Kidney epithelial cell (primary cell): ENCODE measurements at places on chromosomes 11 and 22.
A peak's percentile ranks its signal among the peaks of the same experiment; 100 is the strongest.

GRCh38 chr11:6611963-6612212 is 128 bp downstream of the TAF10 start:
- DNase-seq, result no peak

DNA sequence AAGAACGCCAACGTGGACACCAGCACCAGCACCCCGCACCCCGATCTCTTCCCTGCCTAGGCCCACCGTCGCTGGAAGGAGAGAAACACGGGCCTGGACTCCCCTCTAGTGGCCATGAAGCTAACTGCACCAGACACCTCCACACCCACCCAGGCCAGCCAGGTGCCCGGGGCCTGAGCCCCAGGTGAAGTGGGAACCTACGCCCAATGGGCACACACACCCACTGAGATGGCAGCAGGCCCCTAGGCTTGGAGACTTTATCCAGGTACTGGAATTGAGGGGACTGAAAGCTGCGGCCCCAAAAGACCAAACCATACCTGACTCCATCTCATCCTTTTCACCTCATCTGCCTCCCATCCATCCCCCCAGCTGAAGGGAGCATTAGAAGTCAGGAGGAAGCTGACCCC is 81.0 kb downstream of the BUD13 start:
- DNase-seq, result no peak

DNA sequence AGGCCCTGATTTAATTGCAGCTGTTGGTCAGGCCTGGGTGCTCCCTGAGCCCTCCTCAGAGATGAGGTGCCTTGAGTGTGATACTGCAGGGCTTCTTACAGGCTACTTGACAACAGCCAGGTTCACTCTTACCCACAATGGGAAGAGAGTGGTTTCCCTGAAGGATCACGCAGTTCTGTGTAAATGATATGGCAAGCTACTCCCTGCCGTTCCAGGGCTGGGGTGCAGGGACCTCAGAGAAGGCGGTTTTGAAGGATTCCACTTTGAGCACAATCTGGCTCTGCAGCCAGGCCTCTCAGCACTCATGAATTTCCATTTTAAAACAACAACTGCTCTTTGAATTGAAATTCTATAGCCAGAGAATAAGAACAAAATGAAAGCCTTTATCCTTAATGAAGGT is 92.9 kb downstream of the SLC17A6 start:
- DNase-seq, result no peak

GRCh38 chr11:87352759-87353707 is 315.3 kb downstream of the TMEM135 start:
- DNase-seq, result peak; percentile 12

DNA sequence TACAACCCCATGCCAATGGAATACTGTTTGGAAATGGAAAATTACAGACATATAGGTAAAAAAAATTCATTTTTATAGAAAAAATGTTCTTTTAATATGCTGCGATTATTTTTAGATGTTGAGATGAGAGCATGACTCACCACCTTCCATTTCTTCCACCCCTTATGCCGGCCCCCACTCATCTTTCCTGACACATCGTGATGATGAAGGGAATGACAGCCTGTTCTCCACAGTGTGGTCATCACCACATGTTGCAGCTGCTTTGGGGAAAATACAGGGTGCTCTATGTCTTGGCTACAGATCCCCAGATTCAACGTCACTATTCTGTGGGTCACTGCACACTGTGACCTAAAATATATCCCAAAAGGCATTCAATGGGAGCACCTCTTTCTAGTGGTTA is 916.2 kb downstream of the METTL15 start:
- DNase-seq, result no peak

DNA sequence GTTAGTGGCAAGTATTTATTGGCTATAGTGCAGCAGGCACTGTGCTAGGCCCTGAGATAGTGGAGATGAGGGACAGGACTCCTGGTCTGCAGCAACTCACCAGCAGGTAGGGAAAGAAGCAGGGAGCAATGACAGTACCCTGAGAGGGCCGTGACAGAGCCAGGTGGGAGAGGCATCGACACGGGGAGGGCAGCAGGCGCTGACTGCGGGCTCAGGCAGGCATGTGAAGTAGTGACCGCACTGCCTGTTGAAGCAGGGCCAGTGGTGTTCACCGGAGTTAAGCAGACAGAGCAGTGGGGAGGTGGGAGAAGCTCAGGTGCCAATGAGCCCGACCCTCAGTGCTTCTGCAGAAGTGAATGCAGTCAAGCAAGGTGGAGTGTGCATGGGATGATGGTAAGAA is 43.7 kb upstream of the ADA2 start:
- no peak for DNase-seq

DNA sequence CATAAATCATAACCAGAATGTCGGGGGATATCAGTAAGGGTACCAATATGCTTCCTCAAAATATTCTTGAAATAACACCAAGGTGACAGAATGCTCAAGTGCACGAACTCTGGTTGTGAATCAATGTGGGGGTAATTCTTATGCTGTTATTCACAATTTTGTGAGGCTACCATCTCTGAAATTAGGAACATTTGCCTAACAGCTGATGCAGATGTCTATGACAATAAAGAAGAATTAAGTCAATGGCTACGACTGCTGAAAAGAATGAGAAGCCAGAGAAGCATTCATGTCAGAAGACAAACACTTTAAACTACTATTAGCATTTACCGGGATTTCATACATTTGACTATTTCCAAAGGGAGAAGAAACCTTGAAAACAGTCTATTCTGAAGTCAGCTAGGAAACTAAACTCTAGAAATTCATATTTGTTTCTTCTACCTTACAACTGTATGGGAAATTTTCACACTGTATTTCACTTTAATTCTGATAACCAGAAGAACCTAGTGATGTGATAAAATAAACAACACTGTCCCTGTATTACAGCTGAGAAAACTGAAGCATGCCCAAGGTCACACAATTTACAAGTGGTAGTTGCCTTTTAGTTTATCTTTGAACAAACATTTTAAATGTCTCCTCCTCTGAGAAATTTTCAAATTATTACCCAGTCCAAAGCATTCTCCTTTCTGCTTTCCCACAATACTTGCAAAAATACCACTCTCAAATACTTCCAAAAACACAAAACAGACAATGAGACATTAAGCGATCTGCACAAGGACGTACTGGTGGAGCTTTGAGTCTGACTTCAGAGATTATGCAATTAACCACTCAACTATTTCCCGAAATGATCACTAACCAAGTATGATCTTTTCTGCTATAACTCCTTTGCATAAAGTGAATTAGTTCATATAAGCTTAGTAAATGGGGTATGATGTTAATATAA is 18.0 kb upstream of the ARHGAP32 start:
- DNase-seq, result no peak

- DNase-seq, result no peak
Measured at GRCh38 chr11:93895106-93895862, 44.9 kb upstream of the VSTM5 start.

- no peak for DNase-seq
Measured at GRCh38 chr11:5690216-5690615, 626 bp downstream of the TRIM22 start.

- DNase-seq, result no peak
Measured at GRCh38 chr11:57881647-57882046, 120.0 kb downstream of the CTNND1 start.

GRCh38 chr11:134478176-134478575 is 66.1 kb upstream of the B3GAT1 start:
- DNase-seq, result no peak

DNA sequence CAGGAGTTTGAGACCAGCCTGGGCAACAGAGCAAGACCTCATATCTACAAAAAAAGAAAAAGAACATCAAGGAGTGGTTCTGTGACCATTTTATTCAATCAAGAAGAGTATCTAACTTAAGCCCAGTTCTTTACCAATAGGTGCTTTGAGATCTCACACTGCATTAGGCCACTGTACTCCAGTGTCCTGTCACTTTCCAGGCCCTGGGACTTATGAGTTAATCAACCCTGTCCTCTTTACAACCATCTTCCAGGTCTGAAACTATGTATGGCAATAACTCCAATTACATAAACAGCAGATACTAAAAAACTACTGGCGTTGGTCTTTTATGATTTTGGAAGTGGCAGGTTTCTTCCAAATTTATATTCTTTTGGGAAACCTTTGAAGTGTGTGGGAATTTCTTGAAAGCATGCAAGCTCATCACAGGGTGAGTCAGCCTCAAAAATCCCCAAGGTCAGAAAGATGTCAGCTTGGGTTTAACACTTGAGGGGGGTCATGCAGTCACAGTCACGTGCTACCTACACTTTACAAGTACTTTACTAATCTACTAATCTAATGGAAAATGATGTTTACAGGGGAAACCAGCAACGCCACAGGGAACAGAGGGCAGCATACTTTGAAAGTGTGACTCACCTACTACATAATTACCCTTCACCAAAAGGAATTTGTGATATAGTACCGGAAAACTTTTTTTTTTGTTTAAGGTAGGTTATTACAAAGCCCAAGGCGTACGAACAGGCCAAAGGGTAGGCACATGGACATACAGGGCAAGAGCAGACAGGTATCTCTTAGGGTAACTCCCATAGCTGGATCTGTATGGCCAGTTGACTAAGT is 15.6 kb downstream of the PISD start:
- peak; percentile 99 for DNase-seq

GRCh38 chr22:28544431-28544868 is 135.2 kb downstream of the TTC28 start:
- DNase-seq, result no peak

DNA sequence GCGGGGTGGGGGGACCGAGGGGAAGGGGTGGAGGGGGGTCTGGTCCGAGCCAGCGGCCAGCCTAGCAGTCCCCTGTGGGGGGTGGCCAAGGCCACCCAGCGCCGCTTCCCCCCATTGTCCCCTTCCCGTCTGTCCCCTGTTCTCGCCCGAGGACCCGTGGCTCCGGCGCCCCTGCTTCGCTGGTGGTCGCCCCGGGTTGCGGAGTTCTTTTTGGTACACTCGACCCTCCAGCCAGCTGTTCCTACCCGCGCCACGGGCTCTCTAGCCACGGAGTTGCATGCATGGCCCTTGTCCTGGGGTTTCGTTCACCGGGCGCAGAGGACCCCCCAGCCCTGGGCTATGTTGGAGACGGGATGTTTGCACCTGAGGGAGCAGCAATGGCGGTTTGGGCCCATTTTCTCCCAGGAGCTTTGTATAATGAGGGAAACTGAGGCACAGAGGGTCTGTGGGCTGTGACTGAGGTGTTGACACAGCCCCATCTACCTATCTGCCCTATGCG is 489 bp downstream of the RNF214 start:
- DNase-seq, result no peak

- DNase-seq, result no peak
Measured at GRCh38 chr22:24976442-24977218, 24.1 kb downstream of the KIAA1671 start.

GRCh38 chr11:116481126-116481675 is 291.6 kb downstream of the BUD13 start:
- DNase-seq, result no peak

DNA sequence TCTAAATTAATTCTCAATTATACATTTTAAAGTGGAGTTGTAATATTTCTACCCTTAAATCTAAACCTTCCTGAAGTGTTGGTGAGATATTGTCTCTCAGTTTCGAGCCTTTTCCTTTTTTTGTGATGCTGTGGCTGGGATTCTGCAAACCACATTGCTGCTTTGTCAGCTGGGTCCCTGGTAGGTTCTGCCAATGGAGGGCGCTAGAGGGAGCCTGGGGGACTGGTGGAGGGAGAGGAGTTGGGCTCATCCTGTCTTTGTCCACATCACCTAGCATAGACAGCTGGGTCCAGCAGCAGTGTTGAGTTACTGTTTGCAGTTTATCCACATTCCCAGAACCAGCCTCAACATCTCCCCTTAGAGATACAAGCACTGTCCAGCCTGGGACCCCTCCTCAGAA is 41.0 kb downstream of the TRAF6 start:
- DNase-seq, result no peak

DNA sequence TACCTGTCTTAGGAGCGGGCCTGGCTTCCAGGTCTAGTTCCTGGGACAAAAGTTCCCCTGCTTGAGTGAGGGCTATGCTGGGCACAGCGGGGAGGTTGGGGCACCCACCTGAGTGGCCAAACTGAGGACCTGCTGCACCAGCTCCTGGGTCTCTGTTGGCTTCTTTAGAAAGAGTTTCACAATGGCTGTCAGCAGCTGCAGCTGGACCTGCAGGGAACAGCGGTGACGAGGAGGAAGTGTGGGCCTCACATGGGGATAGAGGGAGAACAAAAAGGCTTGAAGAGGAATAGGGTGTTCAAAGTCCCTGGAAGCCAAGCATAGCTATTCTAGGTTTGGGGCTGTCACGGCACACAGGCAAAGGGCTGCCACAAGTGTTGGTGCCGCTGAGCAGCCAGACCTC is 26.7 kb upstream of the RASL10A start:
- DNase-seq, result no peak

GRCh38 chr22:20243537-20244249 is 24.4 kb downstream of the RTN4R start:
- peak; percentile 19 for DNase-seq

DNA sequence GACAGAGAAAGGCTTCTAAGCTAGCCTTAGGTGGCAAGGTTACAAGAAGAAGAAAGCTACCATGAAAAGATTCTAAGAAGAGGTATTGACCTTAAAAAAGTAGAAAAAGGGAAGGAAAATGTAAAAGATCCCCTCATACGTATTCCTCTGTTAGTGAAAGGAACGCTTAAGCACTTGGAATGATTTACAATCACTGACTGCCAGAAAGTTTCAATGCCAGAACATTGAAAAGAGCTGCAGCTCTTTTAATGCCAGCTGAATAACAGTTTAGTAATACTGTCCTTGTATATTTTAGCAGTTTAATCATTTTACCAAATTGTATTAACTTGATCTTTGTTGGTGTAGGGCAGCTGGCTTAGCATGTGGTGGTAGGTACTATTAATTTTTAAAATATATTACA is 650.7 kb downstream of the FAM181B start:
- no peak for DNase-seq

DNA sequence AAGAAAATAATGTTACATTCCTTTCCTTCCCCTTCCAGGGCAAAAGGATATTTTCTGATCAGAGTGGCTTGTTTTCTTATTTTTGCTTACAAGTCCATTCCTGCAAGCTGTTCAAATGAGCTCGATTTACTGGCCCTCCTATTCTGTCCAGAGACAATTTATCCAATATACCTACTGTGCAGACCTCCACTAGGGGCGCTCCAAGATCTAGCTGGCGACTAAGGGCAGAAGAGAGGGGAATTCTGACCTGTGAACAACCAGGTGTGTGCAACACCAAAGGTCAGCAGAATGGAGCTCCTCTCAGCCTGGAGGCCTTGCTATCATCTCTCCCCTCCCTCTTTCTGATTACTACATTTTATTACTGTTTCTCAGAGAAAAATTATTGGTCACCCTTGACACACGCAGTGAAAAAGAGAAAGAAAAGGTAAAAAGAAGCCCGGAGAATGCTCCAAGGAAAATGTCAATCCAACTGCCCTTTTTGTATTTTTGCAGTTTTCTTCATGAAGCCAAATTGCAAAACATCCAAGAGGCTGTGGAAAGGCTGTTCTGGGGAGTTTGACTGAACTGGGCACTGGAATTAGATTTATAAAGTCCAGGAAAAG is 3.2 kb downstream of the SEZ6L start:
- no peak for DNase-seq

DNA sequence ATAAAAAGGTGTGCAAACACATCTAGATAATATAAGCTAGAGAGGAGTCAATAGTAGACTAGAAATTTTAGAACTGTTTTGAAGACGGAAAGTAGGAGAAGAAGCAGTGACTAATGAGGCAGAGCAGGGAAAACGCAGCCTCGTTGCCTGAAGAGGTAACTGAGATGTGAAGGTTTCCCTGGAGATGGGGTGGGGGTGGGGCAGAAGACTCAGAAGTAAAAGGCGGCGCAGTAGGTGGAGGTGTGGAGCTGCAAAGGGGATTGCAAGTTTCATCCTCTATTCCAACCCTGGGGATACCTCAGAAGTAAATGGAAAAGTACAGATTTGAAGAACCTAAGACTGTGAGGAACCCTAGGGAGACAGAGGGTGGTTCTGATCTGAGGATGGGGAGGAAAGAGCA is 109.5 kb downstream of the TMPRSS5 start:
- no peak for DNase-seq
